RPMI7951 (cell line): ENCODE measurements at places on chromosomes 3 and 15. TPM values are rescaled to one million over a fixed set of nuclear protein-coding genes. Genes with fewer than 3 reads are reported as not detected.
A peak's percentile ranks its signal among the peaks of the same experiment; 100 is the strongest.

Gene GOLGA8H
- not detected in 2 replicates for total RNA-seq

Gene WDR93
- 0.10 and 0.48 TPM in 2 replicates for total RNA-seq

Gene A4GNT
- total RNA-seq, result not detected in 2 replicates

Gene GOLGA6B
- not detected in 2 replicates for total RNA-seq

Gene APH1B
- total RNA-seq, result 24.5 and 25.4 TPM in 2 replicates

DNA sequence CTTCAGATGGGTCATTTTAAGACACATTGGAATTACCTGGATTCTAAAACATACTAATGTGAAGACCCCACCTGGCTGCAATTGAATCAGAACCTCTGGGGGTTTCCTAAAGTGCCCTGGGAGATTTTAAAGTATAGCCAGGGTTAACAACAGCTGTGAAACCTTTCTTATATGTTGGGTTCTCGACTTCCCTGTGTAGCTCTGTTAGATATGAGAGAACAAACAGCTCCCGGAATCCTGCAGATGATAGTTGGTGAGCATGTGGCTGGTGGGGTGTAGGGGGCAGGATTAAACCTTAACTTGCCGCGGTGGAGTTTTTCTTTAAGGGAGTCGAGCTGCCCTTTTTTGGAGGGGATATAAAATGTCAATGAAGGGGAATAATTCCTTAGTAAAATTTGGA is 12.1 kb downstream of the PLCL2 start:
- DNase-seq, result no peak

- DNase-seq, result no peak
Observed at GRCh38 chr3:44478055-44478468, 592 bp upstream of the ZNF445 start.

DNA sequence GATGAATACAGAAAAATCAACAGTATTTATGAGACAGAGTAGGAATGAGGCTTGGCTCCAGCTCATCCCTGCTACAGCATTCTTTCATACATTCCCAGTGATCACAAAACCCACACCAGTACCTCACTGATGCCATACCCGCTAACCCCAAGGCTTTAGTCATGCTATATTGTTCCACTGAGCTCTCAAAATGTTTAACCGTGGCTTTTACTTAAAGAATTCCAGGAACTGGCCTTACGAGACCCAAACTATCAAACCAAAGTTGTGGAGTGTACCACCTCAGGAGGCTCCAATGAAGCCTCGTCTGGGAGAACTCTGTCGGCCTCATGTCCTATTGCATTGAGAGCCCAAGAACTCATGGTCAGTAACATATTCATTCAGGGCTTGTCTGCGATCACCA is 278.9 kb downstream of the ULK4 start:
- peak; percentile 84 for DNase-seq

DNA sequence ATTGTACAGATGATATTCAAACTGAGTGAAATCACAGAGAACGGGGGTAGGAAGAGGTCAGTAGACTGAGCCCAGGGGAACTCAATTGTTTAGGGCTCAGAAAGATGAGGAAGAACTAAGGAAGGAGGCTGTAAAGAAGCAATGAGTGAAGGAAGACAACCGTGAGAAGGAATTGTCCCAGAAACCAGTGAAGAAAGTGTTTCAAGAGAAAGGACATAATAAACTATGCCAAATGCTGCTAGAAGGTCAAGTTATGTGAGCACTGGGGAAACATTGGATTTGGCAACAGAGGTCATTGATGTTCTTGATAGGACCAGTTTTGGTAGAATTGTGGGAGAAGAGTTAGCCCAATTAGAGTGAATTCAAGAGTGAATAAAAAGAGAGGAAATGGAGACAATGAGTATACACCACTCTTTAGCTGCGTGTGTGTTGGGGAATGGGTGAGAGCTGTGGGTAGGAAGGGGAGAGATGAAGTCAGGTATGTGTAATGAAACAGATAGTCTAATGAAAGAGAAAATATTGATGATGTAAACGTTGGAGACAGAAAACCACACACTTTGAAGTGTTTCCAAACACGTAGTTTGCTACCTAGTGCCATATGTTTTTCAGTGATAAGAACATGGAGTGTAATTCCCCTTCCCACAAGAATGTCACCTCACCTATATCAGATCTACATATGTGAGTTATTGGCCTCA is 42.5 kb upstream of the MME start:
- DNase-seq, result no peak

- no peak for DNase-seq
Observed at GRCh38 chr3:124650798-124651197, 79.5 kb upstream of the UMPS start.

- DNase-seq, result peak; percentile 85
Observed at GRCh38 chr3:186099178-186099577, 9.7 kb downstream of the ETV5 start.

- DNase-seq, result no peak
Observed at GRCh38 chr3:23389686-23390085, 186.6 kb downstream of the UBE2E2 start.

- no peak for DNase-seq
Observed at GRCh38 chr3:177410730-177411129, 213.4 kb upstream of the TBL1XR1 start.

DNA sequence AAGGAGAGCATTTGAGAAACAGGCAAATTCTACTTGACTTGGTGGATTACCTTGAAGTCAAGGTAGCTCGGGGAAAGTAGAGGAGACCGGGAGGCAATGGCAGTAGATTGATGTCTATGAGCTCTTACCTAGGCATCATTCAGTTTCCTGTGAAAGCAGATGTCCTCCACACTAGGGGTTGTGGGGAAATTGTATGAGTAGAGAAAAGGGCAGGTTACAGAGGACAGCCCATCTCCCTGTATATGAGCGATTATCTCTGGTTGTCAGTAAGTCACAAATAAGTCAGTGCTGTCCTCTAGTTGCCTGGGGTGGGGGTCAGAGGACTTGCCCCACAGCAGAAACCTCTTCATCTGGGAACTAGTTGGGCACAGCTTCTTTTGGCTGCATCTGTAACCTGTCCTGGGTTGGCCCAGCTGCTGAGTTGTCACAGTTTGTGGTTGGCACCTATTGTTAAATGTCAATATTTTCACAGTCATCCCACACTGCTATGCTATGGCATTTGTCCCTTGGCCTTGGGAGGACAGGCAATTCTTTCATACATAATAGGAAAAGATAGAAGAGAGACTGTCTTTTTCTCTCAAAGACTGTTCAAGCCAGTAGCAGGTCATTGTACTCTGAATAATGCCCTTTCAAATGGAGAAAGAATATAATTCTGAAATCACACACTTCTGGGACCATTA is 53.6 kb upstream of the LRRFIP2 start:
- no peak for DNase-seq

- DNase-seq, result no peak
Observed at GRCh38 chr15:80976851-80977250, 12.8 kb downstream of the MESD start.

DNA sequence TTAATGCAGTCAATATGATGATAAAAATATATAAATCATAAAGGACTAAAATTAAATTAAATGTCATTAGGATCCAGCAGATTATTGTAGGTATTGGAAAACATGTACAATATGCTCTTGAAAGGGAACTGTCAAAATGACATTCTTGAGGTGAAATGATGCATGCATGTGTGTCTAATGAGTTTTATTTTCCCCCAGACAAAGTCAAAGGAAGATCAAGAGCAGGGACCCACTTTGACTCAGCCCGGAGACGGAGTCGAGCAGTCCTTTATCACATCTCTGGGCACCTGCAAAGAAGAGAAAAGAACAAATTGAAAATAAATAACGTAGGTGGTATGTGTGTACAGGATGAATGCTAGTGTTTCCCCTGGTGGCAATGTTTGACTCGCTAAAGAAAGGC is 194.1 kb downstream of the KCNH8 start:
- no peak for DNase-seq

DNA sequence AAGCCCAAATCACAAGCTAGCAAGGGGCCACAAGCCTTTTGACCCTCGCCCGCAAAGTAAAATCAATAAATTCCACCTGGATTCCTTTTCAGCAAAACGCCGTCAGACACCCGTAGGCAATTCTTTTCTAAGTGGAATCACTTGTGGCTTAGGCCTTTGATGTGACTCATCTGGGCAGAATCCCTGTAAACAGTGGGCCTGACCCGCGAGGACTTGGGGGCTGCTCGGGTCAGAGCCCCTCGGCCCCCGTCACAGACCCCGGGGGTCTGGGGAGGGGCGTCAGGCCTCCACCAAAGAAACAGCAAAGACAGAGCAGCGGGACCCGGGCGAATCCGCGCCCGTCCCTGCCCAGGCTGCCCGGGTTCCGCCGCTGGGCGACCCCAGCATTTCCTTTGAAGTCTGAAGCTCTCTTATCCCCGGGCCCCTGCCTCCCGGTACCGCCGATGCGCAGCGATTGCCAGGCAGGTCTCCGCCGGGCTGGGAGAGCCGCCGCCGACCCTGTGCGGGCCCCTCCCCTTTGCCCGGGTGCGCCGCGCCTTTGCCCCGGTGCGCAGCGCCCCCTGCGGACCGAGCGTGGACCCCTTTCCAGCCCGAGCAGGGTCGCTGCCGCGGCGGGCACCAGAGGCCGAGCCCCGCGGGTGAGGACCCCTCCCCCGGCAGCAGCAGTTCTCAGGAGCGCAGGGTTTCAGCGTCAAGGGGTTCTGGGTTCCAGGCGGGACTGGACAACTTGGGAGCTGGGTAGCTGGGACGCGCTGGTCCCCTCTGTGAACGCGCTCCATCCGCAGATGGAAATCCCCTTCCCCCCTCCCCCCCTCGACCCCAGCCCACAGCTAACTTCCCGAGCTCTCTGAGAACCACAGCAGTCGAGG is 178.3 kb downstream of the UACA start:
- peak; percentile 75 for DNase-seq

- no peak for DNase-seq
Observed at GRCh38 chr3:50539356-50540286, 27.9 kb downstream of the C3orf18 start.
